Hippocampal formation (tissue), 2 donors: ENCODE measurements at places on chromosomes 6 and 20.

- DNase-seq, result no peak
Measured at GRCh38 chr6:87308970-87309369, 13.4 kb upstream of the SMIM8 start.

GRCh38 chr6:39476670-39477069 is 154.2 kb upstream of the KCNK16 start:
- no peak for DNase-seq

DNA sequence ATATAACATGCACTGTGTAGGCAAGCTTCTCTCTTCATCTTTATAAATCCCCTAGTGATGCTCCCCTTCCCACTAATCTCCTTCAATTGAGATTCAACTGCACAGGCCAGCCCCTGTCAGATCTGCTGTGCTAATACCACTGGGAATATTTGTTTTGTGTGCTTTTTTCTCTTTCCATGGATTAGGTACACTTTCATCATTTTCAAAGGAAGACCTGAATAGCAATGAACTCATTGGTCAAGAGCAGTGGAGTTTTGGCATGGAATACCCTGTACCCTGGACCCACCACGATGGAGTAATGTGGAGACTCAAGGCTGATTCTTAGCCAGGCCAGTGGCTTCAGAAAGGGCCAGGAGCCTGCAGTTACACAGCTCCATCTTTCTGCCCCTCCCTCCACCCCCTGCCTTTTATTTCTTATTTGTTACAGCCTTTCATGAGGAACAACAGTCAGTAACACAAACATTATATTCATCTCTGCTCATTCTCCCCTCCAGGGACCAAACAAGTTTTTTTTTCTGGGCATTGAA is 75.4 kb upstream of the KCNG1 start:
- no peak for DNase-seq

DNA sequence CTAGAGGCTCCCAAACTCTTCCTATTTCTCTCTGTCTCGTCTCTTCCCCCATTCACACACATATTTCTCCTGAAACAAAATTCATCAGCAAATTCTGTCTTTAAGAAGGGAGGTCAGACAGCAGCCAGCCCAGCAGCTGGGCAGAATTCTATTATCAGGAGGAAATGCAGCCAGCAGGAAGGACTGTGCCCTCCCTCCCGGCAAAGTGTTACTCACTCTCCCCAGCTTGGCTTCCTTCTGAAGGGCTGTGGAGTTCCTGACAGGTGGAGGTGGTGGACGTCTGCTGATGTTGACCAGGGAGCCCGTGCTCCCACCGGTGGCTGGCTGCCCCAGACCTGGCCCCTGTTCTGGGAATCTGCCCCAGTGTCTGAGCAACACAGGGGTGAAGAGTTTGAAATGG is 37.3 kb downstream of the KCNB1 start:
- no peak for DNase-seq

- DNase-seq, result no peak
Measured at GRCh38 chr6:33116417-33116816, 40.6 kb downstream of the HLA-DPB1 start.

- no peak for DNase-seq
Measured at GRCh38 chr6:142700032-142700431, 244.9 kb downstream of the HIVEP2 start.

DNA sequence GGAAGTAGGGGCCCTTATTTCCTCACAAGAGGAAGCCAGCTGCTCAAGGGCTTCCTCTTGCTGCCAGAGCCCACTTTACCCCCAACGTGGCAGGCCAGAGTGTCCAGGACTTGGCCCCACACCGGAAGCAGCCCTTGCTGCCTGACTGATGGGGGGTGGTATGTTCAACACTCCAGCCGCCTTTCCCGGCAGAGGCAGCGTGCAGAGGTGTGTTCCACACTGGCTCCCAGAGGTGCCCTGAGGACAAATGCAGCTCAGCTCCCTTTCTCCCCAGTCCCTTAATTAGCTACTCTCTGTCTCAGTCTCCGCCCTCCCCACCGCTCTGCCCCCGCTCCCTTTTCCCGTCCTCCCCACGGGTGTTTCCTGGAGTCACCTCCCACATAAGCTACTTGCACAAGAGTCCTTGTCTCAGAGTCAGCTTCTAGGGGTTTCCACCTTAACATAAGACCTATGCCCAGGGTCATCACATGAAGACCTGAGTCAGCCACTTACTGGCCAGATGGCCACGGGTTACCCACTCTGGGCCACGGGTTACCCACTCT is 61.7 kb upstream of the SHLD1 start:
- DNase-seq, result no peak

GRCh38 chr6:169838346-169839028 is 87.1 kb downstream of the ERMARD start:
- DNase-seq, result no peak

DNA sequence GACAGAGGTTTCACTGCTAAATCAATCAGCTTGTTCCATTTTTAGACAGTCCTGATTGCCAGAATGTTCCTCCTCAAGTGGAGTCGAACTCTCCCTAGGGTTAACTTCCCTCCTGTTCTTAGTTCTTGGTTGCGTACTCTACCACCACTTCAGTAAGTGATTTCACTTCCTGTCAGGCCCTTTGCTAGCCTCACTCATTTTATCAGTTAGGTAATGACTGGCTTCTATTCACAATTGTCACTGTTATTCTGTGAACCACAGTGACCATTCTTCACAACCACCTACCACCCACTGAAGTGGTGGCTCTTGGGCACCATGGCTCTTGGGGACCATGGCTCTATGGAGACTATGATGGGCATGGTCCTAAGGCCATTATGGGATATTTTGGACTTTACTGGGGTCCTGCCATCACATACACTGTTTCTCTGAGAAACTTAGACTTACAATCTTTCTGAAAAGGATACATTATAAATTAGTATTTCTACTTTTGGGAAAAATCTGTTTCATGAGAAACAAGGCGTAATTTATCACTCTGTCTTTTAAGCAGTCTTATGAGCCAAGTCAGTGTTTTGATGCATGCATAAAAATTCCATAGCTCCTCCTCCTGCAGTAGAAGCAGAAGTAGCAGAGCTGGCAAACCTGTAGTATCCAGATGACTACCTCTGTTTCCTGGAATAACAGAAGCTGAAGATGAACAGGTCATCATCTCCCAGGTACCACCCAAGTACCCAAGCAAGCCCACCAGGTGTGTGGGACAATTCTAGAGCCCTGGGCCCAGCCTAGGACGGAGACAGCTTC is 66.3 kb downstream of the ATXN1 start:
- no peak for DNase-seq

GRCh38 chr20:1830240-1830639 is 65.0 kb upstream of the SIRPA start:
- DNase-seq, result peak; percentile 62

GRCh38 chr20:25389858-25390537 is 637 bp downstream of the ABHD12 start:
- DNase-seq, result no peak

- DNase-seq, result no peak
Measured at GRCh38 chr20:35465976-35466375, 10.6 kb downstream of the CEP250 start.

- no peak for DNase-seq
Measured at GRCh38 chr6:13112921-13113320, 215.4 kb downstream of the TBC1D7 start.

DNA sequence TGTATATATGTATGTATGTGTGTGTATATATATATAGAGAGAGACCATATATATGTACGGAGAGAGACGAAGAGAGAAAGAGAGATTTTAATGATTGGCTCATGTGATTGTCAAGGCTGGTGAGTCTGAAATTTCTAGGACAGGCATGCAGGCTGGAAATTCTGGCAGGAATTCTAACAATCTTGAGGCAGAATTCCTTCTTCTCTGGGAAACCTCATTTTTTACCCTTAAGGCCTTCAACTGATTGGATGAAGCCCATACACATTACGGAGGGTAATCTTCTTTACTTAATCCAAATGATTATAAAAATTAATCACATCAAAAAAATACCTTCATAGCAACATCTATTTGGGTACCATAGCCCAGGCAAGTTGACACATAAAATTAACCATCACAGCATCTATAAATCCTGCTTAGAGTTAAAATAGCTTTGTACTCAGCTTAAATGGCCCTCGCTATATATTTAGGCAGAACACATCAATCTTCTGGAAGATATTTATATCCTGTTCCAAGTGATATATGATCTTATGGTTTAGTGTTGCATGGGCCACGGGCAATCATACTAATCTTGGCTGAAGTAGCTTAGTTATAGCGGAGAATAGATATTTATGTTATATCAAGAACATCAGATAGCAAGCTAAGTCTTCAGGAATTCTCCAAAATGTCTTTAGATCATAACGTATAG is 36.6 kb downstream of the ABRACL start:
- no peak for DNase-seq

GRCh38 chr6:2192976-2193375 is 52.4 kb downstream of the GMDS start:
- no peak for DNase-seq

- DNase-seq, result no peak
Measured at GRCh38 chr6:153092082-153093013, 38.7 kb downstream of the RGS17 start.

DNA sequence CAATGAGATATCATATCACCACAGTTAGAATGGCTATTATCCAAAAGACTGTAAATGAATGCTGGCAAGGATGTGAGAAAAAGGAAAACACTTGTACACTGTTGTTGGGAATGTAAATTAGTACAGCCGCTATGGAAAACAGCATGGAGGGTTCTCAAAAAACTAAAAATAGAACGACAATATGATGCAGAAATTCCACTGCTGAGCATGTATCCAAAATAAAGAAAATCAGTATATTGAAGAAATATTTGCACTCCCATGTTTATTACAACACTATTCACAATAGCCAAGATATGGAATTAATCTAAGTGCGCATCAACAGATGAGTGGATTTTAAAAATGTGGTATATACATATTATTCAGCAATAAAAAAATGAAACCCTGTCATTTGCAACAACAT is 898.9 kb upstream of the MAN1A1 start:
- DNase-seq, result no peak

DNA sequence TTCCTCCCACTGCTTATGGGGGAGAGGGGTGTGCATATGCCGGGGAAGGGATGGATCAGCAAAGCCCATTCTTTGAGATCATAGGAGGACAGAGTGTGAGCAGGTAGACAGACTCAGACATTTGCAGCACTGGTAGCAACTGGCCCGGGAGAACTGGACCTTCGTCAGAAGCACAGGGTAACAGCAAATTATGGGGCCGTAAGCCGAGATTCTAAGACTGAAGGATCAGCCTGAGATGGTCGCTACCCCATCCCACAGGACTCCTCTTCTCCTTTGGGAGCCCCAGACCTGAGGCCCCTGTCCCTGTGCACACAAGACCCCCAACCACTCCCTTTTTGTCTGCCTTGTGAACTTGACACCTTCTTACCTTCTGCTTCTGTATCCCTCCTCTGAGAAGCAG is 106.5 kb downstream of the TOX2 start:
- DNase-seq, result no peak

DNA sequence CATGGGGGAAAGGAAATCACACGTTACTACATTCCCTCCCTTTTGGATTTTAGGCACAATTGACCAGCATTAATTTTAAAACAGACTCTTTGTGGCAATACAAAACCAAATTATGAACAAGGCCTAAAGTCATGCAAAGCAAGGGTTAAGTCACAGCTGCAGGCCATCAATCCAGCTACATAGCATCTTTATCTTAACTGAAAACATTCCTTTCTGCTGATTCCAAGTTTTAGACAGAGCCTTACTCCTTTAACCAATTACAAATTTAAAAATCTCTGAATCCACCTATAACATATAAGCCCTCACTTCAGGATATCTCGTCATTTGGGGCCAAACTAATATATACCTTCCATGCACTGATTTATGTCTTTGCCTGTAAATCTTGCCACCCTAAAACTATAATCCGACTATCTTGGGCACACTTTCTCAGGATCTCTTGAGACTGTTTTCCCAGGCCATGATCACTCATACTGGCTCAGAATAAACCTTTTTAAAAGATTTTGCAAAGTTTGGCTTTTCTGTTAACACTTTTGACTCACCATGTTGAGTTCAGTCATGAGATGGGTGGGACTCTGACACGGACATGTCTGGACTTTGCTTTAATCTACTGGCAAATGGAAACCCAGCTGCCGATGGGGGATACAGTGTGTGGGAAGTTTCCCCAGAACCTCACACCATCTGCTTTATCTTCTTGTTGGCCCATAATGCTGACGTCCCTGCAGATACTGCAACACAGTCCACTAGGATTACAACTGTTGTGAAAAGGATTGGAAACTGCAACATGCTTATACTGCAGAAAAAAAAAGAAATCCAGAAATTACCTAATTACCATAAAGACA is 757.0 kb downstream of the PTPRT start:
- DNase-seq, result no peak

DNA sequence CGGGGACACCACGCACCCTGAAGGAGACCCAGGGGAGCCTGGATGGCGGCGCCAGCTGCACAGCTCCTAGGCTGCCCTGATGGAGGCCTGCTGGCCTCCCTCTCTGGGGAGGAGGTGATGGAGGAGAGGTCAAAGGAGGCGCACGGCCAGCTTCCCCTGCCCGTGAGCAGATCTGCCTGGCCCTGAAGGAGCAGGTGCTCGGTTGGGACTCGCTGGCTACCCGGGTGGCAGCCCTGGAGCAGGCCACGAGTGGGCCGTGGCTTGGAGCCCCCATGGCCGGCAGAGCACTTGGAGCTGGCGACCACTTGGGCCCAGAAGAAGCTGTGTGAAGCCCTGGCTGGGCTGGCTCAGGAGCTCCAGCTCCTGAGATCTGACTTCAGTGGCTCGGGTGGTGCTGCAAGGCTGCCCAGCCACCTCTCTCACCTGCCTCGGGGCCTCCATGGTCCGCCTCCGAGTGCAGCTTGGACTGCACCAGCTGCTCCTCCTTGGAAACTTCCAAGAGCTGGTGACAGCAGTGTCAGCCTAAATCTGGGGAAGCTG is 7.5 kb upstream of the RAET1E start:
- DNase-seq, result no peak

DNA sequence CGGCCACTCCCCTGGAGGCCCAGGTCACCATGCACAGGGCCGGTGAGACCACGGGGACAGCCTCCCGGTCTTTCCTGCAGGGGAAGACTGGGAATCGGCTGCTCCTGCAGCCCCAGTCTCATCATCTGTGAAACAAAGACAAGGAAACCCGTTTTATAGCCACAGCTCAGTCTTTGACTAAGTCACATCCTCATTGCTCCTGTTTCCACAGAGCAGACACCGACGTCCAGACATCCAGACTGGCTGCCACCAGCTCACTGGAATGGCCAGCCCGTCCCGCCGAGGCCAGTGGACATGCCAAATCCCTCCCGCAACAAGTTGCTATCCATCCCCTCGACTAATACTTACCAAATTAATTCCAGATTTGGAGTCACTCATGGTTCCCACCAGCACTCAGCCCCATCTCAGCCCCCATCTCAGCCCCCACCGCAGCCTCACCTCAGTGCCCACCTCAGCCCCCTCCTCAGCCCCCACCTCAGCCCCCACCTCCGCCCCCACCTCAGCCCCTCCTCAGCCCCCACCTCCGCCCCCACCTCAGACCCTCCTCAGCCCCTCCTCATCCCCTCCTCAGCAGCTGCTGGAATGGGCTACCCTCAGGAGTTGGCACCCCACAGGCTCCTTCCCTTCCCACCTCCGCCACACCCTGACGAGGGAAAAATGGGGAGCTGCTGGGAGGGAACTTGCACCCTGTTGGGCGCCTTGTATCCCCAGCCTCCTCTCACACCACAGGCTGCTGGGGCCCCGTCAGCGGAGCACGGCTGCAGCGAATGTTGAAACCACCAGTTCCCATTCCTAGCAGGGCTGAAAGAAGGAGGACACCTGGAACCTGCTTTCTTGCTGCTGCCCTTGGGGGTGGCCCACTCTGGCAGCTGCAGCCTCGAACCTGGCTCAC is 48.7 kb downstream of the YTHDF1 start:
- no peak for DNase-seq

- DNase-seq, result no peak
Measured at GRCh38 chr20:59938221-59938620, 1.9 kb downstream of the PPP1R3D start.
